Caco-2 (cell line): ENCODE measurements at places on chromosomes 2 and 18. TPM values are rescaled to one million over a fixed set of nuclear protein-coding genes. Genes with fewer than 3 reads are reported as not detected.
A peak's percentile ranks its signal among the peaks of the same experiment; 100 is the strongest.

DNA sequence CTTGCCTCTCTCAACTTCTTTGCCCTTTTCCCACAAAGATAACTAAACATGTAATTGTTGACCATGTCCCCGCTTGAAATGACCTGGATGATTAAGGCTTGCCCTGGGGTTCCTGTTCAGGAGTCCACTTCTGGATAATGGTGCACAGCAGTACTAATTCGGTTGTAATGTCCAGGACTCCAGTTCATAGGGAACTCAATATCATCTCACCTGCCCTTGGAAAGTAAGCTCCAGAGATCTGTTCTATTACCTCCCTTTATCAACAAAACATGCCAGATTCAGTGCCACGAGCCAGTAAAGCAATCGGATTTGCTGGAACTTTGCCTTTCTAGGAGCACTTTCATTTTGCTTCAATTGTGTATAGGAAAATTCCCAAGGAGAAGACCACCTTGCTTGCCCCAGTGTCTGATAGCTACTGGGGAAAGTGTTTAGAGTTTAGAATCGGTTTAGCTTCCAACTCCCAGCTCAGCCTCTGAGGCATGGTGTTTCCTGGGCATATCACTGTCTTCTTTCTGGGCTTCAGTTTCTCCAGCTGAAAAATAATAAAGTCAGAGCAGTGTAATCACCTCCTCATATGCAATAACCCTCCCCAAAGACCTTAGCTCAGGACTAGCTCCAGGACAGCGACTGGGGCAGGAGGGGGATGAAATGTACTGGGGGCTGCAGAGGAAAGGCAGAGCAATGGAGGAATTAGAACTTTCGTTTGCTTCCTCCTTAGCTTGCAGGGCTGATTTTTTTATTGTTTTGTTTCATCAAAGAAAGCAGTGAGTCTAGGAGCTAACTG, 162.6 kb upstream of the CYRIA start:
- no peak overlapping the region for H3K27ac ChIP-seq
- H3K36me3 ChIP-seq = no peaks in the 10 kb centered on the region
- H3K4me3 ChIP-seq = no peak overlapping the region
- H3K27me3 ChIP-seq = no peaks in the 10 kb centered on the region
- no peaks in the 10 kb centered on the region for H3K4me1 ChIP-seq
- no peak for DNase-seq

DNA sequence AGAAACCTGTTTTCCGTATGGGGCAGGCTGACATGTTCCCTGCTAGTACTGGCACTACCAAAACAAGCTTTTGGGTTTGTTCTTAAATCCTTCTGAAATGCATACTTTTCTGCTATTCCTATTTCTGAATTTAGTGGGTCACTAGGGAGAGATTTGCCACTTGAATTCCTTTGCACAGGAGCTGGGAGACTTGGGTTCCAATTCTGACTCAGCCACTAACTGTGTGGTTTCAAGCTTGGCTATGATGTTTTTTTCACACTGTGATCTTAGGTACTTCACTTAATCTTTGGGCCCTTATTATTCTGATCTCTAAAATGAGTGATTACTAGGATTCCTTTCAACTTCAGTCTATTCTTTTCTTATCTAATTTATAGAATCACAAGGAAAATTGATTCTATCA, 105.5 kb downstream of the BCL11A start:
- no peaks in the 10 kb centered on the region for H3K4me1 ChIP-seq
- no peaks in the 10 kb centered on the region for H3K27me3 ChIP-seq

DNA sequence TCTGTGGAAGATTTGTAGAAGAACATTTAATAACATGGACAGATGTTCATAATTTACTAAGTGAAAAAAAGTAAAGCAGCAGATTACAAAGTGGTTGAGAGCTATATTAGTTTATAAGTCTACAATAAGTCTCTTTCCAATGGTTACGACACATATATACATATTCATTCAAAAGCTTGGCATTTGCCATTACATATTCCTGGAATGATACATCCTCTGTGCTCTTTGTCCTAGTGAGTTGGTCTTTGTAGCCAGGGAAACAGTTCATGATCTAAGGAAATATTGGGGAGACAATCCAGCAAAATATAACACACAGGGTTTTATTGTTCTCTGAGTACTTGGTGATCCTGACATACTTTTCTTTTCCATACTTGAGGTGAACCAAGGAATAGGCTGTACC, 32.5 kb upstream of the SOS1 start:
- no peak for DNase-seq
- H3K36me3 ChIP-seq = no peaks in the 10 kb centered on the region
- no peaks in the 10 kb centered on the region for H3K27me3 ChIP-seq
- H3K27ac ChIP-seq = no peak overlapping the region

DNA sequence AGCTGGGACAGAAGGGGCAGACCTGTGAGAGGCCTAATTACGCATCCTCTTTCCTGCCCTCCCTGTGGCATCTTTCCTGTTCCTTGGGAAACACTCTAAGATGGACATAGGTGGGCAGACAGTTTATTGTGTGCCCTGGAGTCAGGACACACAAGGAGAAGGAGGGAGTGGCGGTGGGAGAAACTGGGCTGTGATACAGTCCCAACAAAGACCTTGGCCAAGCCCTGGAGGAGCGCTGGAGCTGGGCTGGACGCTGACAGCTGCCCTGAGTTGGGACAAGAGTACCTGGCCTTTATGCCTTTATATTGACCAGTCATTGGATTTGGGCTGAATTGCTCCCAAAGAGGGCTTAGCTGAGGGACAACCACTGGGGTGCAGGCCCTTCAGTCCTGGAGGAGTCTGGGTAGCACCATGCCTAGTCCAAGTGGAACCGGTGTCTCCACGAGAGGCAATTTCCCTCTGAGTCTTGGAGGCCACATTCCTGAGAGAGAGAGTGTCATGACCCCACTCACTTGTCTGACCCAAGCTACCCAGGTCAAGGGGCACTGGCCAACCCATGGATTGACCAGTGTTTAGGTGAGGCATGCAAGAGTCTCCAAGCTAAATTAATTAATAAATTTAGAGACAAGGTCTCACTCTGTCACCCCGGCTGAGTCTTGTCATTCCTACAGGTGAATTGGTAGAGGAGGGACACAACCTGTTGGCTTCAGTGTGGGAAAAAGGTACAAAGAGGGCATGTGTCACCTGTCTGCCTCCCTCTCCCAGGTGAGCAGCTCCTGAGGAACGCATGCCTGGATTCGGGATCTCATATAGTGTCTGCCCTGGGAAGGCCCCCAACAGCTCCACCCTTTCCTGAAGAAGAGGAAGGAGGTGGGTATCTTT, 107.1 kb upstream of the ST3GAL5 start:
- no peak for DNase-seq
- H3K27ac ChIP-seq = no peak overlapping the region
- H3K4me1 ChIP-seq = peaks cover 21% of the 10 kb centered on the region
- no peak overlapping the region for H3K4me3 ChIP-seq
- H3K36me3 ChIP-seq = no peaks in the 10 kb centered on the region

- no peak for DNase-seq
- peak overlapping the region; percentile 50 for H3K27ac ChIP-seq
- no peaks in the 10 kb centered on the region for H3K27me3 ChIP-seq
- H3K4me1 ChIP-seq = peaks cover 15% of the 10 kb centered on the region
- no peak overlapping the region for H3K4me3 ChIP-seq
- no peaks in the 10 kb centered on the region for H3K36me3 ChIP-seq
These were observed 29.4 kb downstream of the ITM2C start for GRCh38 chr2:230893841-230894781.

GRCh38 chr18:59478591-59478990, 119.5 kb upstream of the LMAN1 start:
- H3K27me3 ChIP-seq = no peaks in the 10 kb centered on the region
- no peaks in the 10 kb centered on the region for H3K4me1 ChIP-seq
- no peak overlapping the region for H3K4me3 ChIP-seq
- H3K36me3 ChIP-seq = no peaks in the 10 kb centered on the region

- H3K27ac ChIP-seq = no peak overlapping the region
- no peaks in the 10 kb centered on the region for H3K36me3 ChIP-seq
- H3K4me1 ChIP-seq = no peaks in the 10 kb centered on the region
- H3K27me3 ChIP-seq = no peaks in the 10 kb centered on the region
- H3K4me3 ChIP-seq = no peak overlapping the region
- no peak for DNase-seq
These were observed 131.0 kb upstream of the ARL5A start for GRCh38 chr2:151959238-151959637.

- no peak overlapping the region for H3K4me3 ChIP-seq
- no peak for DNase-seq
- H3K36me3 ChIP-seq = no peaks in the 10 kb centered on the region; the same call in none of the 2 replicates
- H3K27ac ChIP-seq = no peak overlapping the region
These were observed 9.4 kb downstream of the C2orf42 start for GRCh38 chr2:70181363-70181956.

DNA sequence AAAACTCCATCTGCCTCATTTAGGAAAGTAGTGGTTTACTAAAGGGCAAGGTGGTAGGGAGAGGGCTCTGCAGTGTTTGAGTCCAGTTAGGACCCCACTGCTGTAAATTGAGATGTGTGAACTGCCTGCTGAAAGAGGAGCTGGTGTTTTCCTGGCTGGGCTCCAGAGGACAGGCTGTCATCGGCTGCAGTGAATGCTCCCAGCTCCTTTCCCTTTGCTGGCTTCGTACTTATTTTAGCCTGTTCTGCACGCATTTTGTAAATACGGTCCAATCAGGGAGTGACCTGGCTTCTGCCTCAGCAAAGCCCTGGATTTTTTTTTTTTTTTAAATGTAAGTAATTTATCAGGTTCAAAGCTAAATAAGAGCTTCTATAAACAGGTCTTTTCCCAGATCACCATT, 37.5 kb downstream of the SLC4A3 start:
- H3K4me3 ChIP-seq = no peak overlapping the region
- peaks cover 39% of the 10 kb centered on the region for H3K4me1 ChIP-seq
- no peak overlapping the region for H3K27ac ChIP-seq
- DNase-seq = no peak
- no peaks in the 10 kb centered on the region for H3K36me3 ChIP-seq
- no peaks in the 10 kb centered on the region for H3K27me3 ChIP-seq

GRCh38 chr18:63205791-63206252, 113.7 kb downstream of the BCL2 start:
- H3K4me3 ChIP-seq = no peak overlapping the region
- H3K27ac ChIP-seq = no peak overlapping the region
- no peak for DNase-seq
- H3K4me1 ChIP-seq = no peaks in the 10 kb centered on the region
- no peaks in the 10 kb centered on the region for H3K27me3 ChIP-seq

DNA sequence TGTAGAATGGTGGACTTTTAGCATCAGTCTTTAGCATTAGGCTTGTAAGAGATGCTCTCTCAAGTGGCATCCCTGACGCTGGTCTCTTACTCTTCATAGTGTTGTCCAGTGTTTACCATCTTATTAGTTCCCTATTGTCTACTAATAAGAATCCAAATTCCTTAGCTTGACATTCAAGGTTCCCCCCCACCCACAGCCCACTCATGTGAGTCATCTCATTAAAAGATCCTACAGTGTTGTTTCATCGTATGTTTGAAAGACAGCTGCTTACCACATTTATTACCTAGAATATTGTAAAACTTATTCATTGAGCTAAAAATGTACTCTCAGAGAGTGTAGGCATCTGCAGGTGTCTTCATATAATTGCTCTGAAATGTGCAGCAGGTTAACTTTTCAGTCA, 28.5 kb downstream of the EIF5B start:
- no peaks in the 10 kb centered on the region for H3K4me1 ChIP-seq
- H3K27me3 ChIP-seq = no peaks in the 10 kb centered on the region
- no peak overlapping the region for H3K27ac ChIP-seq
- H3K36me3 ChIP-seq = peaks cover 3% of the 10 kb centered on the region; the same call in 1 of the 2 replicates

- no peaks in the 10 kb centered on the region for H3K36me3 ChIP-seq
- H3K4me1 ChIP-seq = peaks cover 3% of the 10 kb centered on the region; the same call in 1 of the 2 replicates
- H3K27me3 ChIP-seq = peaks cover 7% of the 10 kb centered on the region
These were observed 2.7 kb downstream of the CXCR4 start for GRCh38 chr2:136115183-136115761.

DNA sequence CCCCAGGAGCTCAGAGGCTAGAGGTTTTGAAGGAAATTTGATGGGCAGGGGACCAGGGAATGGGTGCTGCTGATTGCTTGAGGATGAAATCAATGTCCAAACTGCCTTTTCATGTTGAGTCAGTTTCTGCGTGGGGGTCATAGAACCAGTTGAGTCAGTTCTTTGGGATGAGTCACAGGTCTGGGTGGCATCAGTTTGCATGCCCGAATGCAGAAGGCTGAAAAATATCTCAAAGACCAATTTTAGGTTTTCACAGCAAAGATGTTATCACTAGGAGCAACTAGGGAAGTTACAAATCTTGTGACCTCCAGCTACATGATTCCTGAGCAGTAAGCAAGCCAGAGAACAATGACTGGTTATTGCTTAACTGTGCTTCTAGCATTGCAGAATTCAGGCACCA, 1135.1 kb upstream of the CRIM1 start:
- no peaks in the 10 kb centered on the region for H3K27me3 ChIP-seq
- H3K27ac ChIP-seq = no peak overlapping the region
- H3K36me3 ChIP-seq = no peaks in the 10 kb centered on the region
- no peak overlapping the region for H3K4me3 ChIP-seq

- H3K4me3 ChIP-seq = no peak overlapping the region
- no peaks in the 10 kb centered on the region for H3K27me3 ChIP-seq
- no peaks in the 10 kb centered on the region for H3K4me1 ChIP-seq
- H3K36me3 ChIP-seq = no peaks in the 10 kb centered on the region
- peak overlapping the region; percentile 33 for H3K27ac ChIP-seq
These were observed 2045.9 kb upstream of the CELF4 start for GRCh38 chr18:39611381-39612100.

DNA sequence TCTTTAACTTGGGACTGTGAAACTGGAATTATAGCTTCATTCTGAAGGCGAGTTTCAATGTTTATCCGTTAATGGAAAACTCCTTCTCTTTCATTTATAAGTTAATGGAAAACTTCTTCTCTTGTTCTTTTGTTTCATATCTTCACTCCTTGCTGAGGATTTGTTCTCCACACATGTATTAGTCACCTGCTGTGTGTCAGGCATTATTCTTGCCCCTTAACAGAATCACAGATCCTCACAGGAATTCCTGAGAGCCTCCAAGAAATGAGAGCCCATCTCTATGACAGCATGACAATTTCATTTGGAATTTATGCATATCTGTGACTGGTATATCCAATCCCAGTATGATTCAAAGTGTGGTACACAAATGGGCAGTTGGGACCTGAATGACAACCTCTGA, 545.8 kb downstream of the BCL11A start:
- DNase-seq = no peak
- H3K4me3 ChIP-seq = no peak overlapping the region
- H3K36me3 ChIP-seq = no peaks in the 10 kb centered on the region
- no peak overlapping the region for H3K27ac ChIP-seq
- no peaks in the 10 kb centered on the region for H3K27me3 ChIP-seq

GRCh38 chr2:161321944-161322648, 13.9 kb downstream of the PSMD14 start:
- no peaks in the 10 kb centered on the region for H3K27me3 ChIP-seq
- no peaks in the 10 kb centered on the region for H3K36me3 ChIP-seq
- DNase-seq = no peak
- H3K4me1 ChIP-seq = peaks cover 6% of the 10 kb centered on the region; the same call in 1 of the 2 replicates
- H3K27ac ChIP-seq = no peak overlapping the region

- no peak overlapping the region for H3K4me3 ChIP-seq
- H3K27ac ChIP-seq = no peak overlapping the region
- no peaks in the 10 kb centered on the region for H3K36me3 ChIP-seq
- no peaks in the 10 kb centered on the region for H3K4me1 ChIP-seq
- H3K27me3 ChIP-seq = no peaks in the 10 kb centered on the region
These were observed 108.9 kb downstream of the CD226 start for GRCh38 chr18:69838620-69839411.

Gene ERFE
- 1.4 and 1.6 TPM in 2 replicates for total RNA-seq

Gene LOXHD1
- total RNA-seq = not detected in 2 replicates

Gene MRO
- 0.21 TPM in 1 of 2 replicates, not detected in the other for total RNA-seq

Gene TBR1
- total RNA-seq = 0.07 and 0.11 TPM in 2 replicates

Gene CASP8
- 32.1 and 33.4 TPM in 2 replicates for total RNA-seq

Gene C2orf78
- total RNA-seq = not detected in 2 replicates

Gene CDCA7
- 51.1 and 58.1 TPM in 2 replicates for total RNA-seq
